ENCODE measurements at places on chromosomes 7 and 10.

DNA sequence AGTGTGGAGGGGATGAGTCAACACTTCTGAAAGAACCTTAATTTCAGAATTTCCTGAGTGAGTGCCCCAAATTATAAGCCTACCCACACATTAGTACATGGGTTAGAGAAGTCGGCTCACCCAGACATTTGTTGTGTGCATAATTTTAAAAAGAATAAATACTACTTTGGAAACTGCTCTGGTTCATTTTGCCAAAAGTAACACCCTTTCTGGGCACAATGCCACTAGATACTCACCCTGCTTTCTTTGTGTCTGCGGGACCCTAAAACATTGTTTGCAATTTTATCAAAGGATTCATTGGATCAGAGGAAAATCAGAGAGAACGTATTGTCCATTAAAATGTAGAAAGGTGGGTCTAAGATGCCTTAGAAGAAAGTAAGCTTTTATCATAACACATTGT, 245.5 kb upstream of the NRP1 start:
- no peak for DNase-seq

- DNase-seq: no peak
Observed at GRCh38 chr10:29030900-29031299, 258.0 kb upstream of the LYZL1 start.

GRCh38 chr10:18005781-18006456, 54.2 kb downstream of the SLC39A12 start:
- no peak for DNase-seq

GRCh38 chr7:40436710-40437109, 301.9 kb downstream of the SUGCT start:
- DNase-seq: no peak

- DNase-seq: no peak
Observed at GRCh38 chr10:2798336-2799022, 268.9 kb upstream of the PFKP start.

DNA sequence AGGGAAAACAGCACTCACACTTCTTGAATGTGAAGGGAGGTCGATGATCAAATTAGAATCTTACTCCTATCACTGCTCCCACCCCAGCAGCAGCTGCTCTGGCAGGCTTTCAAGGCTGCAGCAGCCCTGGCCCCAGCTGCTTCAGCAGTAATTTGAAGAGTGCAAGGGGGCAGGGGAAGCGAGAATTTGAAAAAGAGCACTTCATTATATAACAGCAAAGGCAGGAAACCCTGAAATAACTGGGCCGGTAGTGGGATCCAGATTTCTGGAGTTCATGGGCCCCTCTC, 44.9 kb downstream of the MYPN start:
- no peak for DNase-seq

DNA sequence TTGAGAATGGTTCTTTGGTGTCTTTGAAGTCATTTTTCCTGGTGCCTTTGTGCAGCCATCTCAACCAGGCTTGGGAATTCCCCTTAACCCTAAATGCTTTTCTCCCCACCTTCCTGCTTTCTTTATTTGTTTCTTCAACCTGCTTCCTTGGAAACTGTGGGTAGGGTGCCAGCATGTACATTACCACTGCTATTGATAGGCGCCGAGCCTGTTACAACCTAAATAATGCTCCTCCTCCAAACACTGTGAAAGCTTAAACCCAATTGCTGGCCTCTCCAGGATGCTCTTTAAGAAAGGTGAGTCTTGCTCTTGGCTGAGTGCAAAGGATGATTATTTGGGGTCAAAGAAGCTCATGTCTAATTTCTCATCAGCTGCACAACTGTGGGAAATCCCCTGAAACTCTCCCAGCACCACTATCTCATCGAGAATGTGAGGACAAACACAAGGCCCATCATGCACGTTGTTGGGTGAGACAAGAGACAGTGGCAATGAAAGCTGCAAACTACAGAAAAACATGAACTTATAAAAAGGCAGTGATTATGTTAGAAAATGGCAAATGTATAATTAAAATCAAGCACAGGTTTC, 285.5 kb upstream of the IGFBP3 start:
- DNase-seq: no peak

DNA sequence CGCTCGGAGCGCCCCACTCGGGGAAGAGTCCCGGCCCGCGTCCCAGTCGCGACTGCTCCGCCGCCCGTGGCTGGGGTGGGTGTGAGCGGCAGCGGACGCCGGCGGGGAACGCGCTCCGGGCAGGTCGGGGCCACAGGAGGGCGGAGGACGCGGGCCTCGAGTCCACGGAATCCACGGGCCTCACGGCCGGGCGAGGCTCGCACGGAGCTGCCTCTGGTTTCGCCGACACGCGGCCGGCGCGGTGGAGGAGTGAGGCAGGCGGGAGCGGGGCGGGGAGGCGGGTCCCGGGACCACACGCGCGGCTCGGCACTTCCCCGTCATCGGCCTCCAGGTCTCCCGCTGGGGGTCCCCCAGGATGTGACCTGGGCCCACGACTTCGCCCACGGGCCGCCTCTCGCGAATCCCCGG, 533 bp upstream of the NKX6-2 start:
- DNase-seq: no peak

DNA sequence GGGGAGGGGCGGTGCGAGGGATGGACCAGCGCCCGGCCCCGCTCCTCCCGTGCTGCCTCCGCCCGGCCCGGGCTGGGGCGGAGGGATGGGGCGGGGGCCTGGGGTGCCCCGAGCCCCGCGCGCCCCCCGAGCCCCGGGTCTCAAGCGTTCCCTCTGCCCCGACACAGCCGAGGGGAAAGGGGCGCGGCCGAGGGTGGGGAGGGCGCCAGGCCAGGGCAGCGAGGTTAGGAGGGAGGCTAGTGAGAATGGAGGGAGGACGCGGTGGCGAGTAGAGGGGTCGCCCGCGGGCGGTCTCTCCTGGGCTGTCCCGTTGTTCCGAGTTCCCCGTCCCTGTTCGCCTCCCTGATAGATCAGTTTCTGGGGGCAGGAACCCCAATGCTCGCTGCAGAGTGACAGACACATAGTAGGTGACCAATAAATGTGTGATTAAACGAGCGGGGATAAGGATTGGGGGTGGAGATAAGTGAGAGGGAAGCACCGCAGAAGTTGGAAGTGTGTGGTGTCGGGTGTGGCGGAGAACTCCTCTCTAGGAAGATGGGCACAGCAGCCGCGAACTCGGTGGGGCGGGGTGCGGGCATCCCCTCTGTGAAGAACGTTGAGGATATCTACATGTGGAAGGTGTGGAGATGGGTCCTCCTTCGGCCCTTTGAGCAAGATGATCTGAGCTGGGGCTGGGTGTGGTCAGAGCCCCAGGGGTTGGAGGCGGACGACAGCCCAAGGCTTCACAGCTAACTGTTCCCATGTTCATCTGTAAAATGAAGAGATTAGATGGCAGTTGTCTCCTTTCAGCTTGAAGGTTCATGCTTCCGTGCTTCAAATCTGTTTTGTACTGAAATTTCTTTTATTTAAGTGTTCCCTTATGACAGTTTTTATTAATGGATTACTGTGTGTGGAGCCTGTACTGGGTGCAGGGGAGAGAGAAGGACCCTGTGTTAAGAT, 580 bp downstream of the ZNF775 start:
- DNase-seq: peak; percentile 20

GRCh38 chr7:136652635-136653370, 215.6 kb upstream of the CHRM2 start:
- DNase-seq: no peak

GRCh38 chr10:49284356-49284755, 14.6 kb upstream of the C10orf71 start:
- no peak for DNase-seq

DNA sequence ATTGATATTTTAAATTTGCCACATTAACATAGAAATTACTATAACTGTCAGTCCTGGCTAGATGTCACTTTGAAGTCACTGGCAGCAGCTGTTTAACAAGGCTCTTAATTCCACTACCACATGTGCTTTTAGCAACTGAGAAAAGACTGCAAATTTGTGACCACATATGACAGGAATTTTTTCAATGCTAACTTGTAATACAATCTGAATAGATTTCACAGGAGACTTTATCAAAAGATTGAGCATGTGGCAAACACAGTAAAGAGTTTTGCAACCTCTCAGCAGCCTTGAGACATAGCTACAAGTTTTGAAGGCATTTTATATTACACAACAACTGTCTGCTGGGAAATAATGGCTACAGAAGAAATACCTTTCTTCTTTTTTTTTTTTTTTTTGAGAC, 73.0 kb downstream of the MICU1 start:
- DNase-seq: peak; percentile 87

DNA sequence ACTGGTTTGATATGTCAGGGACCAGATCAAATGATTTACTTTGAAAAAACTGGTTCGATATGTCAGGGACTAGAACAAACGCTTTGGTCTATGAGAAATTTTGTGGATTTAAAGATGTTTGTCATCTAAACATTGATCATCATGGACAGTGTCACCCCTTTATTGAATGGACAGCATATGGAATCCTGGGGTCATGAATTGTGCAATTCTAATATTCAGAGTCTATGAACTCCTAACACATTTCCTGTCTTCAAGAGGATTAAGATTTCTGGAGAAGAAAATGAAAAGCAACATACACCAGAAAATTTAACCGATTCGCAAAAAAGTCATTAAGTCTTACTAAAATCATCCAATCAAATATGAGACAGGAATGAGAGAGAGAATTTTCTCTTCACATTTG, 106.4 kb upstream of the FAM133B start:
- DNase-seq: no peak

- no peak for DNase-seq
Observed at GRCh38 chr7:106878748-106879439, 13.8 kb downstream of the PIK3CG start.

DNA sequence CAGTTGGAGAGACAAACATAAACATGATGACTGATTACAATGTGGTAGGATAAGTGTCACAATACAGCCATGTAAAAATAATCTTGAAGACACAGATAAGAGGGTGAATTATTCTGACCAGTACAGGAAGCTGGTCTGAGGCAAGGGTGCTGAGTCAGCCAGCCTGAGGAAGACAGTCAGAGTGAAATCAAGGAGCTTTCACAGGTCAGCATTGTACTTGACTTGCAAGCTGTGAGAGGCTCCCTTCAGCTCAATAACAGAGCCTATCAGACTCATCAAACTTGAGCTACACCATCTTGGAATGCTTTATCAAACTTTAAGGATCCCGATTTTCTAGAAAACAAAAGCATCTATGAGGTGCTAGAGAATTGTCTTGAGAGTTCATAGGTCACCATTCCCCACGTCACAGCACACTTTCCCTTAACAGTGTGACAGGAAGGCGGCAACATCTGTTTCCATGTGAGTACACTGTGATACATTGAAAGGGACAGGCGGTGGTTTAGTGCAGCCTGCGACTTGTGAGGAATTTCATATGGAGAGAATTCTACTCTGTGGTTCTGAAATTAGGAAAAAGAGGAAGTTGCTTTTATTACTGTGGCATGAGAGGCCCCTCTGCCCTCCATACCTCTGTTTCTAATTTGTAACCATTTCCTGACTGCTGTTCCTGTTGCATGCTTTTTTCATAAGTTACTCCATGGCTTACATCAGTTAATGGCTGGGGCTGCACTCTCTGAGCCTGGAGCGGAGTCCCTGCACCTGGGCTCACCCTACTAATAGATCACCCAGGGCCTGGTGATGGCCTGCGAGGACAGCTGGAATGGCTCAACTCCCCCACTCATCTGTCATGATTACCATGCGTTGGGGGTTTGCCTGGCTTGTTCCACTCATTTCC, 417.1 kb downstream of the SUGCT start:
- peak; percentile 86 for DNase-seq

DNA sequence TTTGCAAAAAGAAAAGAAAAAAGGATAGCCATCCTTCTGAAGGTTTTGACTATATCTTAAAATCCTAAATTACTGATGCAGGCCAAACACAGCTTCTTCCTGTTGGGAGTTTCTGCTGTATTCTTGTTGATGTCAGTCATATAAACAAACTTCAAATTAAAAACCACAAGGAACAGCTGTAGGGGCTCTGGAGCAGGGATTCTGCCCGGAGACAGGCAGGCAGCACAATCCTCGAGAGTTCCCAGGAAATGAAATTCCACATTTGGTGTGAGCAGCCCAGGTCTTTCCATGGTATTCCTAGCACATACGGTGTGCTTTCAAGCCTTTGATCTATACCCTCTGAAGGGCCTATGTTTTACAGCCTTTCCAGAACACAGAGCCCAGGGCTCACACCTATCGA, 43.2 kb downstream of the INSYN2A start:
- no peak for DNase-seq

- DNase-seq: no peak
Observed at GRCh38 chr7:140640060-140640637, 464 bp downstream of the DENND2A start.

GRCh38 chr10:24814568-24815313, 91.1 kb upstream of the ARHGAP21 start:
- DNase-seq: no peak

DNA sequence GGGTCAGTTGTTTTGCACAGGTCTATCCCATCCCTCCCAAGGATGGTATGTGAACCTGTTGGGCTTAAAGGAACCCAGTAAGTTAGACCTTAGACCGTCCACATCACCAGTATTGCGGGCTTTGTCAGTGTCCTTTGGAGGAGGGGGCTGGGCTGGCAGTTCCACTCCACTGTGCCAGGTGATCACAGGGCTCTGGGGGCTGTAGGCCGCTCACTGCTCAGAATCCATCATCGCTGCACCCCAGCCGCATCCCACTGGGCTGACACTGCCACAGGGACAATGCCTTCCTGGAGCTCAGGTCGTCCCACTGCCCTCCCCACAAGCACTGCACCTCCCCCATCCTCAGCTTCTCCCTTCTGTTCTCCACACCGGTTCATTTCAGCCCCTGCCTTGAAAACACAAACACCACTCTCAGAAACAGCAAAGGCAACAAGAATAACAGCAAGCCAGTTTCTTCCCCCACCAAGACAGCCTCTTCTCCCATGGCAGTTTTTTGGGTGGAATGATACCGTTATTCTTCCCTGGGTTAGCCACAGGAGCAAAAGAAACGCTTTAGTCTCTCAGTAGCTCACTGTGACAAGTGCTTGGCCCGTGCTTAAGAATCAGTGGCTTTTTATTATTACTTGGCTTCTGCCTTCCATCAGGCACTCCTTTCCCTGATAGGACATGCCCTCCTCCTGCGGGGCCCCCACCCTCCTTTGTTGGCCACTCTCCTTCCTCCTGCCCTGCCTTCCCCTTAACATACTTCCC, 111.2 kb downstream of the GRK5 start:
- DNase-seq: no peak

- DNase-seq: no peak
Observed at GRCh38 chr7:50362712-50363282, 58.3 kb downstream of the IKZF1 start.

DNA sequence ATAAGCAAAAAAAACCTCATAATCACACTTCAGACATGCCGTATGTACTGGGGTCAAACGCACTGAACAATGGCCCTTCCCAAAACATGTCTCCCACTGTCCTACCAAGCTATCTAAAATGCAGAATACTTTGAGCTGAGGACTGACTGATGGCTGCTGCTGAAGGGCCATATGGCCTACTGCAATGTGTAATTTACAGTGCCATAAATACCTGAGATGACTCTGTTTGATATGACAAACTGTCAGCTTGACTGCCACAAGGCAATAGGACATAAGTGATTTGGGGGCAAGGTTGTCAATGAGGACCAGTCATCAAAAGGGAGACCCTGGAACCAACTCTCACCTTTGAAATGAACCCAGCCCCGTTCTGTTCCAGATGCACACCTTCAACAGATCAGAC, 187.4 kb upstream of the FRMD4A start:
- no peak for DNase-seq

All from inflammatory macrophage treated with lipopolysaccharide for 4 hours (primary cell).